ENCODE measurements at places on chromosomes 4 and X.

GRCh38 chr4:184295206-184295605 lies 77.5 kb upstream of the ENPP6 start:
- DNase-seq = no peak

GRCh38 chr4:37430718-37431416 lies 186.3 kb downstream of the NWD2 start:
- DNase-seq = no peak

DNA sequence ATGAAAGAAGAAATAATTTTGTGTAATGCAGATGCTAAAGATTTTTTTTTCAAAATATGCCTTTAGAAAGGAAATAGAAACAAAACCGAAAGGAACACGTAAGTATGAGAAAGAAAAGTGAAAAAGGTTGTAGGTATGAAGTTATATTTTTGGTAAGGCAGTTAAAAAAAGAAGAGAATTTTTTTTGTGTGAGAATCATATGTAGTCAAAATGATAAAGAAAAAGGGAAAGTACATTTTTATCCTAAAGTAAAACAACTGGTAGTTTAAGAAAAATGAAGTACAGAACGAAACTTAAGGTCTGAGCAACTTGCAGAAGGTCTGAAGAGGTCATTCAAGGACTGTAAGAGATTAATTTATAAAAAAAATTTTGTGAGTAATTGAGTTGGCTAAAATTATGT lies 164.0 kb upstream of the TRAM1L1 start:
- no peak for DNase-seq

DNA sequence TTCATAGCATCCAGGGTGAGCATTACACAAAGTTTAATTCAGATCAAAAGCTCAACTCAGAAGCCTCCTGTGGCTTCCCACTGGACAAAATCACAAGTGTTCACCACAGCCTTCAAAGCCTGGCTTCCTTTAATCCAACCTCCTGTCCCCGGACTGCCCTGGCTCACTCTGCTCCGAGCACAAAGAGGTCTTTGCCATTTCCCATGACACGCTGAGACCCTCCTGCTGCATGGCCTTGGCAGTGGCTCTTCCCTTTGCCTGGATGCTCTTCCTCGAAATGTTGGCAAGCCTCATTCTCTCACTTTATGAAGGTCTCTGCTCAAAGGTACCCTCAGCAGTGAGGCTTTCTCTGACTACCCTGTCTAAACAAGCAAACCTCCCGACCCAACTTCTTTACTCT lies 41.0 kb downstream of the LDB2 start:
- DNase-seq = no peak

DNA sequence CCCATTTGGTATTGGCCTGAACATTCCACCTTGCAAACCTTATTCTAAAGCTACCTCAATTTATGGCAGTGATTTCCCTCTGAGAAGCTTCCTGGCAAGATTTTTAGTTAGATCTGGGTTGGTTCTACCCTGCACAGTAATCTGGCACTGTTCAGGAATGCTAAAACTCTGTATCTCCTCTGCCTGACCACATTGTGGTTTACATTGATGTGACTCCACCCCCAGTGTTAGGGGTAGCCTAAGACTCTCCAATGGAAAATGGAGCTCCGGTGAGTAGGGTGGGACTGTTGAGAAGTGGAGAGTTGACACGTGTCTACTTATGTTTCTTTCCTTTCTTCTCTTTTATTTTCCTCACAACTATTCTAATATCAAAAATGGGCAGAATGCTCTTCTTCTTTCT lies 45.4 kb downstream of the BMPR1B start:
- no peak for DNase-seq

Data from stimulated activated CD8-positive, alpha-beta memory T cell treated with anti-CD3 and anti-CD28 coated beads, Interleukin-4, amount 100 ng/mL, for 48 hours (primary cell).